ENCODE measurements at places on chromosomes 13 and 19.

GRCh38 chr13:25167382-25168174 is 4.5 kb downstream of the AMER2 start:
- DNase-seq = no peak

DNA sequence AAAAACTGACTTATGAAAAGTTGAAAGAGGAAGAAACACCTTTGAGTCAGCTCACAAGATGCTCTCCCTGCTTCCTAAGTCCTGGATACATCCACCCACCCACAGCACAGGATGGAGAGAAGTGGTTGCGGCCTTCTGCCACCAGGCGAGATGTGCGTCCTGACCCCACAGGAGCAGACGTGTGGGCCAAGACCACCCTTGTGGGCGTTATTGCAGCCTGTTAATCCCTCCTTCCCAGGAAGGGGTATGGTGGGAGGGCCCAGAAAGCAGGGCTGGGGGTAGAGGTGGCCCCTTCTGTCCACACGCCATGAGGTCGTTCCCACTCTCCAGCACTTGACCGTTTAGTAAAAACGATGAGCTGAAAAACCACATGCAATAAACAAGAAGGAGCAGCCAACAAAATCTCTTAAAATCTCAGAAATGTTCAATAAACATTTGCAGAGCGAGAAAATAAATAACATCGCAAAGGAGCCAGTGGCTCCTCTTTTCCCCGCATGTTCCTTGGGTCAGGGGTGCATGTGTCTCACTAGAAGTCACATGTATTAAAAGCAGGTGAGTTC is 2.4 kb upstream of the AKAP8L start:
- no peak for DNase-seq

- DNase-seq = no peak
Measured at GRCh38 chr13:27796544-27797227, 4.4 kb downstream of the GSX1 start.

GRCh38 chr13:102724923-102725322 is 30.1 kb upstream of the METTL21C start:
- no peak for DNase-seq

GRCh38 chr13:36718686-36719085 is 44.9 kb downstream of the SERTM1 start:
- no peak for DNase-seq

DNA sequence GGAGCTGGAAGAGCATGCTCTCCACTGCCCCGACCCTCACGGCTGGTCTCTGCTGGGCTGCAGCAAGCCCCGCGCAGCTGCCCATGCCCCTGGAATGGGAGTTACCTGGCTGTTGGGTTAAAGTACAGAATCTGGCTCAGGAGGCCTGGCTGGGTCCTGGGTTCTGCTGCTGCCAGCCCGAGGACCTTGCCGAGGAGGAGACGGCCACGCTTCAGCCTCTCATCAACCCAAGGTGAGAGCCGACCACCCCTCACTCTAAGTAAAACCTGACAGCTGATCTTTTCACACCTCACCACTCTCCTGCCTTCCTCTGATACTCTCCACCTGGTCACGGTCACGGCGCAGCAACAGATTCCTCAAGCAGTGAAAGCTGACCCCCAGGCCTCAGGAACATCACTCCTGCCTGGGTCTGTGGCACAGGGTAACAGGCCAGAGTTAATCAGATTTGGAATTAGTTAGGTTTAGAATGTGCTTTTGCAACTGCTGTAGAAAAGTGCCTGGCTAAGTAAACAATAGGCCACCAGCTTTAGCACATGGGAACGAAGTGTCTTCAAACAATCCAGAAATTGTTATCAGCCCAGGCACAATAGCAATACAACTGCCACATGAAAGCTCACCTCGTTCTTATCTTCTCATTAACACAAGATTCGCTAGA is 20.5 kb downstream of the RAB20 start:
- DNase-seq = no peak

GRCh38 chr13:108297114-108297513 is 27.6 kb downstream of the TNFSF13B start:
- no peak for DNase-seq

DNA sequence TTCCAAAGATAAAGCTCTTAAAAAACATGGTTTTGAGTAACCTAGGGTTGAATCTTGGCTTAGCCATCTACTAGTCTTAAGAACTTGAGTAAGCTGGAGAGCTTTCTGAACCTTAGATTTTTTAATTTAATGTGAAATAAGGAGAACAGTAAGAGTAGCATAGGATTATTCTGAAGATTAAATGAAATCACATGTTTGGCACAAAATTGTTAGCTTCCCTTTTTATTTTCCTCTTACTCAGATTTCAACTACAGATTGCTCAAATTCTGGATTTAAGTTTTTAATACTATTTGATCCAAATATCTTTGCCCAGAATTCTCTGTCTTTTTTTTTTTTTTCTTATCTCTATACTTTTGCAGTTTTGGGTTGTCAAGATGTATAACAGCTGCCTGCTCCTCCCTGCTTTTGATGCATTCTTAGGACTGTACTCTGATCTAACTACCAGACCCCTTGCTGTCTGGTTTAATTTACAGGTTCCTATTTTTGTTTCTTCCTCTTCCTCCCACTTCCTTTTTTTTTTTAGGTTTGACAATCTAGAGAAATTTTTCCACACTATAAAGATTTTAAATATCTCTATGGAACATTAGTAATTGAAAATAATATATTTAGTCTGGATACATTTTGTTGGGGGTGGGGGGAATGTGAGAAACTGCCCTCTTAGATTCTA is 12.3 kb downstream of the POMP start:
- DNase-seq = no peak

GRCh38 chr13:33683376-33683775 is 134.6 kb upstream of the RFC3 start:
- no peak for DNase-seq

GRCh38 chr19:2624537-2625091 is 77.9 kb downstream of the GNG7 start:
- DNase-seq = no peak

- DNase-seq = no peak
Measured at GRCh38 chr19:10885201-10886169, 14.1 kb downstream of the CARM1 start.

DNA sequence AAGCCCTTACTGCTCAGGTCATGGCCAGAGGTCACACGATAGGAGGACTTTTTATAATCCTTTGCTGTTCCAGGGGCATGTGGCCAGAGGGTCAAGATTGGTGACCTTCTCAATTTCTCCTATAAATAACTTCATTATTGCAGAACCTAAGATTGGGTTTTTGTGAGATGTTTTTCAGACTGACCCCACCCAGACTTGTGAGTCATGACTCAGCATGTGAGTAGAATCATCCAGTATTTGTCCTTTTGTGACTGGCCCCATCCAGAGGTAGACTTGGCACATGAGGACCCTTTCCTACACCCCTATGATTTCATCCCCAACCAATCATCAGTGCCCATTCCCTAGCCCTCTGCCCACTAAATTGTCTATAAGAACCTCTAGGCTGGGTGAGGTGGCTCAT is 84.5 kb upstream of the ABCC4 start:
- DNase-seq = no peak

Data from brain pericyte (primary cell).